ENCODE measurements at places on chromosomes 6 and 20. TPM values are rescaled to one million over a fixed set of nuclear protein-coding genes. Genes with fewer than 3 reads are reported as not detected.

GRCh38 chr20:46715292-46715756 is 5.9 kb downstream of the SLC2A10 start:
- DNase-seq: peak; percentile 34

DNA sequence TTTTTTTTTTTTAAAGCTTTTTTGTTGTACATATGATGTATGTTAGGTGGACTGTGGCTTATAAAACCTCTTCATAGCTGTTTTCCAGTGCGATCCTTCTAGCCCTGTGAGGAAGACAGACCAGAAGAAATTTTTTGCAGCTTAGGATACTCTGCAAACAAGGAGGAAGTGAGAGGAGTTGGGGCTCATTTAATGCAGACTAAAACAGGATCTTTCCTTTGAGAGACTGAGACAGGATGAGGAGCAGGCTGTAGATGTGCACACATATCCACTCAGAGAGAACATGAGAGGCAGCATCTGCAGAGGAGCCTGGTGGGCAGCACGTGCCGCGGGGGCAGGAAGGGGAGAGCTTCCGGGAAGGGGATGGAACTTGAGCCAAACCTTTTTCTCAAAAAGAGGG is 45.7 kb downstream of the PPARD start:
- no peak for DNase-seq

Gene CALHM6
- total RNA-seq: 0.64 TPM

Gene DEFB132
- not detected for total RNA-seq

- no peak for DNase-seq
These were observed 18.8 kb upstream of the TBC1D20 start for GRCh38 chr20:481167-481566.

DNA sequence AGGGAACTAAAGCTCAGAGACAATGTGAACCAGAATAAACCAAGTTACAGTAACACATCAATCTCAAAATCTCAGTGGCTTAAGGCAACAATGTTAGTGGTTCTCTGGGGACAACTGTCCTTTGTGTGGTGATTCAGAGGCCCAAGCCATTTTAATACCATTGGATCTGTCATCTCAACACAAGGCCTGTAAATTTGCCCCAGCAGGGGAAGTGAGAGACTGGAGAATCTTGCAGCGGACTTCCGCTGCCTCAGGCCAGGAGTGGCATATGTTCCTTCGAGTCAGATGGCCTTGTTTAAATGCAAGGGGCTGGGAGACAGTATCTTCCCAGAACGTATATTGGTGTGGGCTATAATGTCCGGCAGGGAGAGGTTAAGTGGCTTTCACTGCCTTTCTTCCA is 126.0 kb downstream of the CD83 start:
- DNase-seq: no peak

Data from bronchial epithelial cell (primary cell).